ENCODE measurements at places on chromosomes 3 and 15.

- H3K27ac ChIP-seq, result no peak overlapping the region
- DNase-seq, result peak; percentile 78
- no peaks in the 10 kb centered on the region for H3K36me3 ChIP-seq
Observed at GRCh38 chr15:62809115-62809967, 233.2 kb upstream of the TPM1 start.

DNA sequence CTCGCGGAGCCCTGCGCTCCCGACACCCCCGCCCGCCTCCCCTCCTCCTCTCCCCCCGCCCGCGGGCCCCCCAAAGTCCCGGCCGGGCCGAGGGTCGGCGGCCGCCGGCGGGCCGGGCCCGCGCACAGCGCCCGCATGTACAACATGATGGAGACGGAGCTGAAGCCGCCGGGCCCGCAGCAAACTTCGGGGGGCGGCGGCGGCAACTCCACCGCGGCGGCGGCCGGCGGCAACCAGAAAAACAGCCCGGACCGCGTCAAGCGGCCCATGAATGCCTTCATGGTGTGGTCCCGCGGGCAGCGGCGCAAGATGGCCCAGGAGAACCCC lies 464 bp downstream of the SOX2 start:
- H3K4me3 ChIP-seq, result peak overlapping the region; percentile 53
- H3K36me3 ChIP-seq, result no peaks in the 10 kb centered on the region
- no peak overlapping the region for H3K27ac ChIP-seq
- peaks cover 94% of the 10 kb centered on the region for H3K27me3 ChIP-seq

GRCh38 chr15:58926823-58927222 lies 6.7 kb downstream of the SLTM start:
- no peak overlapping the region for H3K4me3 ChIP-seq
- H3K27me3 ChIP-seq, result no peaks in the 10 kb centered on the region
- H3K27ac ChIP-seq, result no peak overlapping the region
- DNase-seq, result no peak
- H3K36me3 ChIP-seq, result peaks cover 43% of the 10 kb centered on the region
- H3K4me1 ChIP-seq, result peaks cover 39% of the 10 kb centered on the region

GRCh38 chr3:171201825-171202224 lies 175.3 kb upstream of the SLC2A2 start:
- no peaks in the 10 kb centered on the region for H3K36me3 ChIP-seq
- no peaks in the 10 kb centered on the region for H3K27me3 ChIP-seq
- no peak overlapping the region for H3K27ac ChIP-seq
- no peak for DNase-seq
- no peaks in the 10 kb centered on the region for H3K4me1 ChIP-seq

GRCh38 chr3:149227591-149228268 lies 6.1 kb upstream of the CP start:
- peaks cover 21% of the 10 kb centered on the region for H3K4me1 ChIP-seq
- peak; percentile 24 for DNase-seq
- H3K27me3 ChIP-seq, result no peaks in the 10 kb centered on the region
- H3K27ac ChIP-seq, result no peak overlapping the region
- no peak overlapping the region for H3K4me3 ChIP-seq

GRCh38 chr3:32423956-32424557 lies 32.4 kb downstream of the CMTM7 start:
- peaks cover 27% of the 10 kb centered on the region for H3K4me1 ChIP-seq
- H3K4me3 ChIP-seq, result no peak overlapping the region
- H3K27me3 ChIP-seq, result no peaks in the 10 kb centered on the region
- DNase-seq, result no peak

DNA sequence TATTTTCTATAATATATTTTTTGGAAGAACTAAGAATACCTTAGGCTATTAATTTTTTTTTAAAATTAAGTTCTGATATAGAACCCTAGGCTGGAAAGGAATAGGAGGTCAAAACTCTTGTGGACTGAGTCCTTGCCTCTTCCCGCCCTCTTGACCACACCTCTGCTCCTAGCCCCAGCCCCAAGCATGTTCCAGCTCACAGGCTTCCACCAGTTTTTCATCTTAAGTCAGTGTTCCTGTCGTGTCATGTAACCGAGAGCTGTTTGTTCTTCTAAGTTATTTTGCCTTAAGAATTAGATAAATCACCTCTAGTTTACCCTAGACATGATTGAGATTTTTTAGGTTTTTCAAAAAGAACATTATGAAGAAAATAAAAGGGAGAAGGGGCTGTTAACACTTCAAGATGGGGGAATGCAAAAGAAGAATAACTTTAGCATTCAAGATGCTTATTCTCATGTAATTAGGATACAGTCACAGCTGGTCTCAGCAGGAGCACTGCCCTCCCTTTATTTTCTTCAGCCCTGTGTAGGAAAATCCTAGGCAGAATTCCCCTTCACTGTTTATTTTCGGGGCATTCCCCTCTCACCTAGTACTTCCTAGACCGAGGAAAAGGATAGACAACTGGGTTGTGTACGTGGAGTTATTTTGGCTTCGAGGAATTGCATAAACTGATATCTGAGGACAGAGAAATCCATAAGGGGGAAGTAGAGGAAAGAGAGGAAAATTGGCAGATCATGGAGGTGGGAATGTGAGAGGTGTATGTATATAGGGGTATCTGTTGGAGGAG lies 110.2 kb downstream of the CMSS1 start:
- no peak overlapping the region for H3K4me3 ChIP-seq
- no peak overlapping the region for H3K27ac ChIP-seq
- H3K27me3 ChIP-seq, result no peaks in the 10 kb centered on the region
- no peaks in the 10 kb centered on the region for H3K36me3 ChIP-seq

DNA sequence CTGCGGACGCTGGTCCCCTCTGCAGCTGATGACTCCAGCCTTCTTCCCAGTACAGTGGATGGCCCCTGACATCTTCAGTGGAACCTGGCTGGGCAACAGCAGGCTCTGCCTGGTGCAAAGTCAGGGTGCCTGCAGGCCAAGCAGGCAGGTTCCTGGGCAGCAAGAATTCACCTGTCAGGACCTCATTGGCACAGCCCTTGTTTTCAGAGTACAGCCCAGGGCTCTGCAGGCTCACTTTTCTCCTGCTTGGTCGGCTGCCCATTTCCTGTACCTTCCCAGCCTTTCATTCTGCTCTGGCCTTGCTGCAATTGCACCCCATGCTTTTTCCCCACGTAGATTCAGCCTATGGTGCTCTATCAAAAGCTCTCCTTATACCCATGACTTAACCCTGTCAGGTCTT lies 56.0 kb downstream of the LRTM1 start:
- no peak overlapping the region for H3K27ac ChIP-seq
- no peaks in the 10 kb centered on the region for H3K27me3 ChIP-seq
- peaks cover 13% of the 10 kb centered on the region for H3K4me1 ChIP-seq
- no peak overlapping the region for H3K4me3 ChIP-seq
- no peak for DNase-seq
- no peaks in the 10 kb centered on the region for H3K36me3 ChIP-seq

- H3K4me3 ChIP-seq, result no peak overlapping the region
- no peak for DNase-seq
- no peak overlapping the region for H3K27ac ChIP-seq
- no peaks in the 10 kb centered on the region for H3K36me3 ChIP-seq
Observed at GRCh38 chr15:59590027-59590426, 21.6 kb upstream of the GCNT3 start.

DNA sequence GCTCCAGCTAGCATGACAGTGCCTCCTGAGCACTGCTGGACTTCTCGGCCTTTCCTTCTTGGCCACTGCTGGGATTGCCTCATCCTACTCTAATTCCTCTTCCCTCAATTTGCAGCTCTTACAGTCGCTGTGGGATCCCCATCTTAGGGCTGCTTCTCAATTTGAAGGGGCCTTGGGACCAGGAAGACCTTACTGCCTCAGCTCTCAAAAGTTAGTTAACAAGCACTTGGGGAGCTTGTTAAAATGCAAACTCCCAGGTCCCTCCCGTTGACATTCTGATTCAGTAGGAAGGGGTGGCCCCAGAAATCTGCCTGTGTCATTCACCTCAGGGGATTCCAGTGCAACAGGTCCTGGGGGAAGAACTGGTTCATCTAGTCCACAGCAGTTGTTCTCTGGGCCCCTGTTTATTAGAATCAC lies 14.8 kb downstream of the BDH1 start:
- H3K36me3 ChIP-seq, result no peaks in the 10 kb centered on the region
- H3K4me3 ChIP-seq, result no peak overlapping the region
- no peak overlapping the region for H3K27ac ChIP-seq
- H3K27me3 ChIP-seq, result no peaks in the 10 kb centered on the region

DNA sequence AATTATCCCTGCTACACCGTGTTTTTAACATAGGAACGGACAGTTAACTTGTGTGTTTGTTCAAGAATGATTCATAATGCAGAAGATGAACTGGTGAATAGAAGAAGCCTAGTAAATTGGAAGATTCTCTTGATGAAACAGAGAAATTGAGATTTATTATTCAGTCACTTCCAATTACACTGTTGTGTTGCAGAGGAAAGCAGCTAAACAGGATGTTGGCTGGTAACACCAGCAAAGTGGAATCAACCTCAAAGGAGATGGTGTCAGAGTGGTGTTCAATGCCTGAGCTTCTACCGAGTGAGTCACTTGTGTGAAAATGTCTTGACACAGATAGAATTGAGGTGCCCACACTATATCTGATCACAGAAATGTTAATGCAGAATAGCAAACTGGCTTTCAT lies 399.6 kb downstream of the LPP start:
- DNase-seq, result peak; percentile 24
- peaks cover 18% of the 10 kb centered on the region for H3K4me1 ChIP-seq
- no peaks in the 10 kb centered on the region for H3K27me3 ChIP-seq
- no peak overlapping the region for H3K27ac ChIP-seq

DNA sequence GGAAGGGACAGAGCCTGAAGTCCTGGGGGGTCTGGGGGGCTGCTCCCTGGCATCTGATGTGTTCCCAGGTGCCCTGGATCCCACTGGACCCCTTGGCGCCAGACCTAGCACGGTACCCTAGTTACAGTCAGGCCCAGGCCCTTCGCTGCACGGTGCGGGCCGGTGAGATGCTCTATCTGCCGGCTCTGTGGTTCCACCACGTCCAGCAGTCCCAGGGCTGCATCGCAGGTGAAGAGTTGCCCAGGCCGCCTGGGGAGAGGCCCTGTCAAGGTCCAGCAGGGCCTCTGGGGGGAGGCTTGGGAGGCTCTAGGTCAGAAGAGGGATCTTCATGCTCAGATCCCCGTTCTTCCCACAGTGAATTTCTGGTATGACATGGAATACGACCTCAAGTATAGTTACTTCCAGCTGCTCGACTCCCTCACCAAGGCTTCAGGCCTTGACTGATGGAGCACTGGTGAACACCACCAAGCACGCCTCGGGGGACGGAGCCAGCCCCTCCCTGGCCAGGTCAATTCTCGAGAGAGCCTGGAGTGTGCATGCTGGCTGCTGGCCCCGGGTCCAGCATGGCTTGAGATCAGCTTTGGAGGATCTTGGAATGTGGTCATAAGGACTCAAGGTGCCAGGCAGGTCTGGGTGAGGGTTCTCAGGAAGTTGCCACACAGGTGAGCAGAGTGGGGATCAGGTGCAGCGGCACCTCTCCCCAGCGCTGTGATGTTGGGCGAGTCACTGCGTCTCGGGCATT lies 1.8 kb upstream of the PLA2G4B start:
- DNase-seq, result no peak
- no peak overlapping the region for H3K4me3 ChIP-seq
- H3K27me3 ChIP-seq, result no peaks in the 10 kb centered on the region
- no peak overlapping the region for H3K27ac ChIP-seq

GRCh38 chr3:189275852-189276251 lies 104.1 kb downstream of the TPRG1 start:
- no peak overlapping the region for H3K4me3 ChIP-seq
- no peaks in the 10 kb centered on the region for H3K36me3 ChIP-seq

DNA sequence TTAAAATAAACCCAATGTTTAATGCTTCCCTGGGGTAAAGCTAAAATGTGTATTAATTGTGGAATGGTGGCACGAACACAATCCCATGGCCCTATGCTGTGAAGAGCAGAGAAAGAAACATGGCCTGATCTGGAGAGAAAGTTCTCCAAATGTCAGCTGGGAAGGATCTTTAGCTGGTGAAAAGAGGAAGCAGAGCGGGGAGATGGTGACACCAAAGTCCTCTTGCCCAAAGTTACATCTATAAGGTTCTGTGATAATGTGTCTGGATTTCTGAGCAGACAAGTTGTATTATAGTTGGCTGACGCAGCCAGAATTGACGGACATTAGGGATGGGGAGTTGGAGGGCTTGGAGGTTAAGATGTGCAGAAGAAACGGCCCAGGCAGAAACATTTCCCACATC lies 196.2 kb downstream of the CHST2 start:
- H3K27ac ChIP-seq, result no peak overlapping the region
- H3K4me3 ChIP-seq, result no peak overlapping the region
- no peaks in the 10 kb centered on the region for H3K36me3 ChIP-seq
- no peak for DNase-seq

DNA sequence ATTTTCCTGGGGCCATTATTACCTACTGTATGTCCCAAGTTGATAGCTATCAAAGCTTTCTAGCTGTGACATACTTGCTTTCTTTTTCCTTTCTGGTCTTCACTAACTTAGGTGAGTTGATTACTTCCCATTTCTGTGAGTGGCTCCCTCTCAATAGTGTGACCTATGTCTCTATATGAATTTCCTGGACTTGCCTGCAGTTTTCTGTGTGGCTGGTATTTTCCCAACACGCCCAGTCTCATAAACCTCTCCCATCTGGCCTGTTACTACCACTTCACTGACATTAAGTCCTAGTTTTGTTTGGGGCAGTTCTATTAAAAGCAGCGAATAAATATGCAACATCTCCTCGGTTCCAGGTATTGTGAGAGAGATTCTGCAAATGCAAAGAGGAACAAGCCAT lies 671.2 kb downstream of the SI start:
- no peak overlapping the region for H3K4me3 ChIP-seq
- H3K27ac ChIP-seq, result no peak overlapping the region
- H3K36me3 ChIP-seq, result no peaks in the 10 kb centered on the region
- H3K4me1 ChIP-seq, result no peaks in the 10 kb centered on the region

GRCh38 chr15:30962079-30962478 lies 29.3 kb downstream of the MTMR10 start:
- H3K27ac ChIP-seq, result no peak overlapping the region
- no peak for DNase-seq
- peaks cover 15% of the 10 kb centered on the region for H3K36me3 ChIP-seq

GRCh38 chr15:32936283-32936918 lies 218.6 kb downstream of the GREM1 start:
- H3K27me3 ChIP-seq, result no peaks in the 10 kb centered on the region
- H3K4me1 ChIP-seq, result 0 out of 2 replicates have a peak, but pooled peaks cover 7% of the 10 kb centered on the region
- H3K4me3 ChIP-seq, result no peak overlapping the region
- H3K27ac ChIP-seq, result no peak overlapping the region
- peak; percentile 64 for DNase-seq

DNA sequence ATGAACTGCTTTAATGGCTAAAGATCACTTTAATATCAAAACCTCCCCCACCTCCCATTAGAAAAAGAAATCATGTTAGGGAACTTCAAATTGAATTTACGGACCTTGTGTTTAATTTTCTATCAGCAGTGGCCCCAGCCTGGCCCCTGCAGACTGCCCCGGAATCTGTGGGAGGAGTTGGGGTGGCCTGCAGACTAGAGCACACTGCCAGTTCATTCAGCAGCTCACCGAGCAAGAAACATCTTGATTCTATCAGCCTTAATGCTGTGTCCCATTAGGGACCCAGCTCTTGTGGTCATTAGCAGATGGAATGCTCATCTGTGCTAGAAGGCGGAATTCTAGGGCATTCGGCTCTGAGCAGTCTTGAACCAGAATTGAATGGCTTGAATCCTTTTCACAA lies 54.2 kb downstream of the FLNB start:
- no peaks in the 10 kb centered on the region for H3K36me3 ChIP-seq
- no peaks in the 10 kb centered on the region for H3K27me3 ChIP-seq
- H3K4me3 ChIP-seq, result no peak overlapping the region
- DNase-seq, result peak; percentile 56
- peaks cover 86% of the 10 kb centered on the region for H3K4me1 ChIP-seq
- peak overlapping the region; percentile 7 for H3K27ac ChIP-seq

Measured in GM23248 (cell line).